ENCODE measurements at places on chromosomes 2 and 18. TPM values are rescaled to one million over a fixed set of nuclear protein-coding genes. Genes with fewer than 3 reads are reported as not detected.

DNA sequence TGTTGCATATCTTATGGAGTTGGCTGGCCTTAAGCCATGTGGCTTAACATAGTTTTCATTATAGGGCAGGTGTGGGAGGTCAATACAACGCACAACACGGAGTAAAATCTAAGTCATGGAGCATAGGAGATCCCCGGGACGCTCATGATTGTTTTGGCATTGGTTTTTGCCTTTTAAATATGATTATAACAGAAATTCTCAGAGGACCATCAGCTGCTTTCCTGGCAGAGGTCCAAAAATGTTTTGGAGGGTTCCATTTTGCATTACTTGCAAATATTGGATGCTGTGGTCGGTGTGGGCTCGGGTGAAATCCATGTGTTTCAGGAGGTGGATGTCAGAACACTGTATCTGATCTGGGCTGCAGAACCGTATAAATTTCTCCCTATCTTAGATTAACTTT, 3.4 kb downstream of the NCOA1 start:
- H3K27me3 ChIP-seq: no peaks in the 10 kb centered on the region
- H3K27ac ChIP-seq: no peak overlapping the region
- no peak for DNase-seq
- H3K36me3 ChIP-seq: no peaks in the 10 kb centered on the region
- peaks cover 43% of the 10 kb centered on the region for H3K4me1 ChIP-seq
- H3K4me3 ChIP-seq: no peak overlapping the region

Gene OSBPL6
- total RNA-seq: 19.6 TPM

Gene MTCL1
- total RNA-seq: 9.4 TPM

GRCh38 chr18:37441821-37442220, 123.8 kb downstream of the CELF4 start:
- no peaks in the 10 kb centered on the region for H3K36me3 ChIP-seq
- H3K4me3 ChIP-seq: no peak overlapping the region
- H3K27me3 ChIP-seq: peaks cover 27% of the 10 kb centered on the region

GRCh38 chr2:217915706-217916105, 87.1 kb downstream of the TNS1 start:
- no peak for DNase-seq
- H3K27ac ChIP-seq: peak overlapping the region; percentile 2
- no peaks in the 10 kb centered on the region for H3K27me3 ChIP-seq
- H3K4me3 ChIP-seq: no peak overlapping the region
- H3K36me3 ChIP-seq: peaks cover 5% of the 10 kb centered on the region
- peaks cover 88% of the 10 kb centered on the region for H3K4me1 ChIP-seq

DNA sequence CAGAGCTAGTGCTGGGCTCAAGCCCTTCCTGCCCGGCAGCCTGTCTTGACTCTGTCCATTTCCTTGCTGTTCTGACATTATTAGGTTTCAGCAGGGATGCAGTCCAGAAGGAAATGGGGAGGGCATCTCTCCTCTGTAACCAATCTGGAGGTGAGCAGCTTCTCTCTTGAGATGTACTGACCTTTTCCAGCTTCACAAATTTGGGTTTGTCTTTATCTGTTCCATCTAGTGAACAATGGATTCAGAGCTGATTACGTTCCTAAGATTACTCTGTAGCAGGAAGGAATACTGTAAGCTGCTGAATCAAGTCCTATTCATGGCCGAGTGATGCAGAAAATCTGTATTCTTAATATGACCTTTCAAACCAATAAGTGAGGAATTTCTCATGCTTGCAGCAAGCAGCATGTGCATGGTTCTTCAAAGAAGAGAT, 11.0 kb downstream of the PLA2R1 start:
- H3K27me3 ChIP-seq: no peaks in the 10 kb centered on the region
- no peak overlapping the region for H3K4me3 ChIP-seq
- H3K4me1 ChIP-seq: peaks cover 30% of the 10 kb centered on the region
- H3K27ac ChIP-seq: no peak overlapping the region

- no peak overlapping the region for H3K4me3 ChIP-seq
- no peak overlapping the region for H3K27ac ChIP-seq
- no peaks in the 10 kb centered on the region for H3K27me3 ChIP-seq
- H3K4me1 ChIP-seq: peaks cover 15% of the 10 kb centered on the region
- no peak for DNase-seq
- H3K36me3 ChIP-seq: no peaks in the 10 kb centered on the region
Measured at GRCh38 chr18:815353-815752, 3.3 kb upstream of the YES1 start.

DNA sequence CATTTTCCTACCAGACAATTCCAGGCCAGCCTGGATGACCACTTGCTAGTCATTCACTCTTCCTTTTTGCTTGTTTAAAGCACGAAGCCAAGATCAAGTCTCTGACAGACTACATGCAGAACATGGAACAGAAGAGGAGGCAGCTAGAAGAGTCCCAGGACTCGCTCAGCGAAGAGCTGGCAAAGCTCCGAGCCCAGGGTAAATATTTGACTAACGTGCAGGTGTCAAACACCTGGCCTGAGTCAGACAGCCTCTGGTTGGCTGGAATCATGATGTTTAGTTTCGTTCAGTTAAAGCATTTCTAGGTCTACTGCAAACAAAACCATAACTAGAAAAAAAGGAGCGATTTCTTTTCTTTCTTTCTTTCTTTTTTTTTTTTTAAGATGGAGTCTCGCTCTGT, 44.2 kb upstream of the LYPD6B start:
- no peaks in the 10 kb centered on the region for H3K4me1 ChIP-seq
- no peaks in the 10 kb centered on the region for H3K36me3 ChIP-seq
- no peak for DNase-seq
- H3K4me3 ChIP-seq: no peak overlapping the region
- H3K27me3 ChIP-seq: no peaks in the 10 kb centered on the region

DNA sequence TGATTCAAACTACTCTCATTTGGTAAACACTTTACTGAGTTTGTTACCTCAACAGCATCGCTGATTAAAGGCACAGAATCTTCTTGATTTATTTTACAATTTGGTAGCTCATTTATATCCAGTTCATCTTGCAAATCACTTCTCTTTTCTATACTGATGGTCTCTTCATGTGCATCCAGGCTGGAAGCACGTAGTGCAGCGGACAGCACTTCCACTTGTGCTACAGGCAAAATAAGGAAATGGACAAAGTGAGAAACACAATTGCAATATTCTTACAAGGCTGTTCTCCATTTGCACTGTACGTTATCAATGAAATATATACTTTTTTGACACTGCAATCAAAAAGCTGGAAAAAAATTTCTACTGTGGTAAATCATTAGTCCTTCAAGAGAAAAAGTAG, 51.0 kb downstream of the PPP4R1 start:
- H3K27me3 ChIP-seq: no peaks in the 10 kb centered on the region
- no peak for DNase-seq
- peaks cover 16% of the 10 kb centered on the region for H3K4me1 ChIP-seq
- no peak overlapping the region for H3K4me3 ChIP-seq

GRCh38 chr2:133382566-133382965, 185.7 kb downstream of the NCKAP5 start:
- no peaks in the 10 kb centered on the region for H3K36me3 ChIP-seq
- H3K4me3 ChIP-seq: no peak overlapping the region
- DNase-seq: no peak
- peaks cover 27% of the 10 kb centered on the region for H3K4me1 ChIP-seq

- no peak overlapping the region for H3K4me3 ChIP-seq
- no peaks in the 10 kb centered on the region for H3K27me3 ChIP-seq
- DNase-seq: no peak
- peak overlapping the region; percentile 47 for H3K27ac ChIP-seq
Measured at GRCh38 chr18:10476338-10476791, 21.9 kb downstream of the APCDD1 start.

GRCh38 chr2:232142049-232142448, 180.5 kb downstream of the DIS3L2 start:
- H3K36me3 ChIP-seq: no peaks in the 10 kb centered on the region
- no peak overlapping the region for H3K4me3 ChIP-seq
- no peaks in the 10 kb centered on the region for H3K4me1 ChIP-seq
- no peak for DNase-seq
- H3K27ac ChIP-seq: no peak overlapping the region

- no peak for DNase-seq
- no peaks in the 10 kb centered on the region for H3K27me3 ChIP-seq
- H3K27ac ChIP-seq: peak overlapping the region; percentile 22
- no peaks in the 10 kb centered on the region for H3K36me3 ChIP-seq
- no peak overlapping the region for H3K4me3 ChIP-seq
Measured at GRCh38 chr2:226439337-226439736, 360.3 kb downstream of the IRS1 start.

GRCh38 chr18:12750076-12750714, 47.4 kb downstream of the PSMG2 start:
- H3K4me1 ChIP-seq: no peaks in the 10 kb centered on the region
- H3K4me3 ChIP-seq: no peak overlapping the region
- H3K27ac ChIP-seq: no peak overlapping the region
- DNase-seq: no peak
- no peaks in the 10 kb centered on the region for H3K27me3 ChIP-seq

- H3K36me3 ChIP-seq: no peaks in the 10 kb centered on the region
- no peaks in the 10 kb centered on the region for H3K4me1 ChIP-seq
- H3K4me3 ChIP-seq: no peak overlapping the region
- no peaks in the 10 kb centered on the region for H3K27me3 ChIP-seq
Measured at GRCh38 chr2:145777914-145778313, 1258.0 kb upstream of the ZEB2 start.

GRCh38 chr18:75204269-75204731, 4.6 kb downstream of the PTGR3 start:
- no peaks in the 10 kb centered on the region for H3K27me3 ChIP-seq
- DNase-seq: no peak
- peak overlapping the region; percentile 68 for H3K27ac ChIP-seq

DNA sequence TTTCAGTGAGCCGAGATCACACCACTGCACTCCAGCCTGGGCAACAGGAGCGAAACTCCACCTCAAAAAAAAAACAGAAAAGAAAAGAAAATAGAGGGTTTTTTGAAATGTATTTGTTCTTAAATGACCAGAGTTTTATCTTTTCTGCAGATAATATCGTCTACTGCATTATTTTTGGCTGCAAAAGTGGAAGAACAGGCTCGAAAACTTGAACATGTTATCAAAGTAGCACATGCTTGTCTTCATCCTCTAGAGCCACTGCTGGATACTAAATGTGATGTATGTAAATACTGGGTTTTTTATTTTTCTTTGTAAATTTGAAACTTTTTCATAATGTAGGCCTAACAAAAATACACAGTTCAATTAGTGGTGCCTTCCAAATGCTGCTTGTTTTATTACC, 18.1 kb downstream of the CCNT2 start:
- DNase-seq: no peak
- peaks cover 36% of the 10 kb centered on the region for H3K4me1 ChIP-seq
- no peaks in the 10 kb centered on the region for H3K27me3 ChIP-seq
- H3K36me3 ChIP-seq: peaks cover 37% of the 10 kb centered on the region

DNA sequence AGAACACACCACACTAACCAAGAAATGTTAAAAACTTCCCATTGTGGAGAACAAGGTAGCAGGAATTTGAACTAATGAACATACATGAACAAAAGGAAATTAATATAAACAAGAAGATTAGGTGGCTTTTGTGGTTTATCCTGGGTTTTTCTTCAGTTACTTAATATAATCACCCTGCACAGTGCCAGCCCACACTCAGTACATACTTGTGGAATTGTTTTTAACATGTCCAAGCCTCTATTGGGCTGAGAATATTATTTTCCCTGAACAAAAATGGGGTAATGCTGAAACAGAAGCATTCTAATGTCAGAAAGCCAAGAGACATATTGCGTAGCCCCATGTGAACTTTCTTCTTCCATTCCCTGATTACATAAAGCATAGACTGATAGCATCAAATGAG, 202.8 kb downstream of the DNER start:
- no peak overlapping the region for H3K27ac ChIP-seq
- H3K36me3 ChIP-seq: no peaks in the 10 kb centered on the region
- H3K4me1 ChIP-seq: no peaks in the 10 kb centered on the region
- no peak overlapping the region for H3K4me3 ChIP-seq
- no peaks in the 10 kb centered on the region for H3K27me3 ChIP-seq

Gene CTAGE1
- not detected for total RNA-seq

DNA sequence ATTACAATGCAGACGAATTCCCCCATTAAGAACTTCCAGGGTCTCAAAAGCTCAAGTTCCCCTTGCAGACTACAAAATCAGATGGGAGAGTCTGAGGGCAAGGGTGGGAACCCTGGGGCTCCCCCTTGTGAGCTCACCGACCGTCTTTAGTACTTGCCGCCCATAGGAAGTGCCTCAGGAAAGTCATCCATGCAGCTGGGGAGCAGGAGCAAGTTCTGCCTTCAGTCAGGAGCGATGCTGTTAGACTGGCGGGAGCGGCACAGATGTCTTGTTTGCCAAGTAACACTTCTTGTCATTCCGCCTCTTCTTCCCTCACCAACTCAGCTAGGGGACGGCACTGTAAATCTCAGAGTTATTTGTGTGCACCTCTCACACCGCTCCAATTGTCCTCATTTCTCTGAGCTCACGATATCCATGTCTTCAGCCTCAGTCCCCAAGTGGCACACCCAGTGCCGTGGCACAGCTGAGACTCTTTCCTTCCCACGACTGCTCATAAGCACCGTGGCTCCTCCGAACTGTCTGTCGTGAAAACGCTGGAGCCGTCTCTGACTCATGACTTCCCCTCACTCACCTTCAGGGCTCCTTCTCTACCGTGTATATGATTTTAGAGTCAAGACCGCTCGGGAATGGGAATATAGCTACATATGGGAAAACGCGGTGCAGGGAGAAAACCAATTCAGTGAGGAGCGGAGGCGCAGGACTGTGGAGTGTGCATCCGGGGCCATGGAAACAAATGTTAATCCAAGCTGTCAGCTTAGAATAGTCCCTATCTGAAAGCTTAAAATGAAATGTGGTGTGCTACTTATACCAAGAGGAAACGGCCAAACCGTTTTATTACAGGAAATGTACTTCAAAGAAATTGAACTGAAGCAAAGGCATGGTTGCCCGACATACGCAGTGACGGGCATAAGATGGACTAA, 34.0 kb downstream of the UXS1 start:
- H3K4me3 ChIP-seq: peak overlapping the region; percentile 2
- H3K27me3 ChIP-seq: no peaks in the 10 kb centered on the region
- H3K4me1 ChIP-seq: no peaks in the 10 kb centered on the region
- H3K27ac ChIP-seq: no peak overlapping the region
- H3K36me3 ChIP-seq: peaks cover 21% of the 10 kb centered on the region

Gene C1GALT1C1L
- not detected for total RNA-seq

DNA sequence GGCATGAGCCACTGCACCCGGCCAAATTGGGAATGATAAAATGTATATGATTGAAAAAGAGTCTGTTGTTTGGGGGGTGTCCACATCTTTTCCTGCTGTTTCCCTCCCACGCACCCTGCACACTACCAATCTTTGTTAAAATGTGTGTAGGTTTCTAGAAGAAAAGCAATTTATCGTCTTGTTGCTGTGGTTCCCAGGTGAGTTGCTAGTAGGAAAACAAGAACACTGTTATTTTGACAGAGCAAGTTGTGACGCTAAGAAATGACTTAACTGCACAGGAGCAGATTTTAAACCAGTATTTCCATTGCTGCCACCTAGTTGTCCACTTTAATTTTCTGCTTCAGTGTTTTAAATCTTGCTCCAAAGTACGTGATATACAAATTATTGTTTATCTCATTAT, 21.0 kb upstream of the USP14 start:
- no peaks in the 10 kb centered on the region for H3K27me3 ChIP-seq
- no peaks in the 10 kb centered on the region for H3K4me1 ChIP-seq
- no peak overlapping the region for H3K4me3 ChIP-seq
- H3K27ac ChIP-seq: no peak overlapping the region
- DNase-seq: no peak

Measured in suprapubic skin (tissue), 4 donors.